NCI-H226 (cell line): ENCODE measurements at places on chromosomes 2 and 18.

GRCh38 chr2:139031722-139032121 lies 251.5 kb upstream of the NXPH2 start:
- peak; percentile 30 for DNase-seq

- DNase-seq = no peak
Measured at GRCh38 chr2:236703906-236704305, 134.3 kb downstream of the ACKR3 start.

DNA sequence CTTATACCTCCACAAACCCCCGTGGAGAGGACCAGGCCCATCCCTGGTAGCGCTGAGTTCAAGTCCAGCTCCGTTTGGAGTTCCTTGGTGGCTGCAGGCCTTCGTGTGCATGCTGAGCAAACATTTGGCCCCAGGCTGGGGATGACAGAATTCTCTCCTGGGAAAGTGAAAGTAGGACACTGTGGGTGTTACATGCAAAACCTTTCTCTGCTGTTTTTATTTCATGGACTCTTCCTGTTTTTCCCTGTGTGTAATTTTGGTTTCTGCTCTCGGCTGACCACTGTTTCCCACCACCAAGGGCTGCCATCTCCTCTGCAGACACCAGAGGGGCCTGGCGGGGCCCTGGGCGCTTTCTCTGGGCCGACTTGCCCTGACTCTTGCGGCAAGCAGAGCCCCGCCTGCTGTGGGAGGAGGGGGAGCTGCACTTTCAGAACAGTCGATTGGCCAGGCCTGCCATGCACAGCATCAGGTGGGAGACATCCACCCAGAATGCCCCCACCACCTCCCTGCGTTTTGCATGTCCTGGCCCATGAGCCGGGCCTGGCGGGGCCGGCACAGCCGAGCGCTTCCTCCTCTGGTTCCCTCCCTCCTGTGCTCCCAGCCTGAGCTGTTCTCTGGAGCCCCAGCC lies 102.4 kb downstream of the CABLES1 start:
- DNase-seq = no peak

DNA sequence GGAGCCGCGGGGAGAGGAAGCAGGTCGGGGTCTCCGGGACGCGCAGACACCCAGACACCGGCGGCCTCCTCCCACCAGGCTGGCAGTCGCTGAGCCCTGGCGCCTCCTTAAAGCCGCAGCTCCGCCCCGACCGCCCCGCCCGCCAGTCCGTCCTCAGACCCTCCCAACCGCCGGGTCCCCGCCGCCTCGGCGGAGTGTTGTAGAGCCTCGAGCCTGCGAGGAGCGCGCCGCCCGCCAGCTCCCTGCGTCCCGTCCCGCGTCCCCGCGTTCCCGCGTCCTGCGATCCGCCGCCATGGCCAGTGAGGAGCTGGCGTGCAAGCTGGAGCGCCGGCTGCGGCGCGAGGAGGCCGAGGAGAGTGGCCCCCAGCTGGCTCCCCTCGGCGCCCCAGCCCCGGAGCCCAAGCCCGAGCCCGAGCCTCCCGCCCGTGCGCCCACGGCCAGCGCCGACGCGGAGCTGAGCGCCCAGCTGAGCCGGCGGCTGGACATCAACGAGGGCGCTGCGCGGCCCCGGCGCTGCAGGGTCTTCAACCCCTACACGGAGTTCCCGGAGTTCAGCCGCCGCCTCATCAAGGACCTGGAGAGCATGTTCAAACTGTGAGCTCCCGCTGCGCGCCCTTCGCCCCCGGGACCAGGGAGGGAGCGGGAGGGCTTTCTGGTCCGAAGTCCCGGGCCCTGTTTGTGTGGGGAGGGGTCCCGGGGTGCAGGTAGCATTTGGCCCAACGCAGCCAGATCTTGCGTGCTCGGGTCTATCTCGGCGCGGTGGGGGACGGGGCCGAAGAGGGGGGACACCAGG lies at the start of gene EFHD1:
Gene EFHD1 (plus strand): TSS at position 192 of the 793 bp plus-strand sequence. CDS start 101 bp downstream, at position 293.
- DNase-seq = peak; percentile 29

DNA sequence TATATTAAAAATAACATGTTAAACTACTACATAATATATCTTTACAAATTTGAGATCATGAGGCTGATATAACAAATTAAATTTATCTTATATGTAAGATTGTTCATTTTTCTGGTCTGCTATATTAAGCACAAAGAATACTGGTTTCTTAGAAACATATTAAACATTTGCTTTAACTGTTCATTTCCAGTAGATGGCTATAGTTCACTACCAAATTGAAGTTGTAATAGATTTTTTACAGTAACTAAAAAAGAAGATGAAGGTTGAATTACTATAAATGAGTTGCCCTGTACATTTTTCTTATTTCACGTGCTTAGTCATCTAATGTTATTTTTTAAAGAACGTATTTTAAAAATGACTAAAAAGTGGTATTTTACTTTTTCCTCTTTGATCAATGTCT lies 57.0 kb downstream of the ZNF407 start:
- no peak for DNase-seq

- peak; percentile 47 for DNase-seq
Measured at GRCh38 chr2:113228991-113229716, 49.6 kb downstream of the PAX8 start.
